Iris pigment epithelial cell (primary cell): ENCODE measurements at places on chromosomes 4 and X.

DNA sequence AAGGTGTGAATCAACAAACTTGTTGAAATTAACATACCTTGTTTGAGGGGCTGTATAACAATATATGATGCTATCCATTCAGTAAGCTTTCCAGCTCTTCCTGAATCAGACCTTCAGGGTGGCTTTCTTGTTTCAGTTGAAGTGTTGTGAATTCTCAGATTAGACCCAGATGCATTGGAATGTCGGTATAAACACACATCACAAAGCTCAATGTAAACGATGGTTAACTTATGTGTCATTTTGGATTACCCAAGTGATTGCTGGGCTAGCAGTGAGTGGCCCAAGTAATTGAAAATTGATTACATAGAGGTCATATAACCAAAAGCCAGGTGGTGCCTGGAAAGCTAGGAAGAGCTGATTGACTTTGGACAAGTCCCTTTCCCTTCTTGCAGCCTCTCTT, 115.0 kb downstream of the SHROOM4 start:
- peak; percentile 24 for DNase-seq

GRCh38 chrX:113920661-113921060, 663.2 kb upstream of the HTR2C start:
- no peak for DNase-seq

GRCh38 chrX:7378406-7378805, 230.5 kb upstream of the PUDP start:
- no peak for DNase-seq

DNA sequence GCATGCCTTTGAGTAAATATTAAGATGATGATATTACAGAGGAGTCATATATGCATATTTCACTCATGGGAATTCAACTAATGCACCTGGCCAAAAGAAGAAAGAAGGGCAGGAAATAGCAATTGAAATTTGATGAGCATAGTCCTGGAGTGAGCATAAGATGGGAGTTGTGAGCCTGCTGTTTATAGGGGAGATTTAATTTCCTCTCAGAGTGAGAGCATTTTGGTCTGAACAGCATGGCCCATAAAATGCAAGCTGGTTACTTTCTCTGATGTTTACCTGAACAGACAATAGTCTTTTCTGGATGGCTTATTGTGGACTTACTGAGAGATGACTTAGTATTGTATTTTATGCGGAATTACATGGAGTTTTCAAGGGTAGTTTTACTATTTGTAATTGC, 53.6 kb downstream of the FHIP1A start:
- no peak for DNase-seq

GRCh38 chrX:121120690-121121605, 73.5 kb downstream of the GLUD2 start:
- DNase-seq, result no peak

DNA sequence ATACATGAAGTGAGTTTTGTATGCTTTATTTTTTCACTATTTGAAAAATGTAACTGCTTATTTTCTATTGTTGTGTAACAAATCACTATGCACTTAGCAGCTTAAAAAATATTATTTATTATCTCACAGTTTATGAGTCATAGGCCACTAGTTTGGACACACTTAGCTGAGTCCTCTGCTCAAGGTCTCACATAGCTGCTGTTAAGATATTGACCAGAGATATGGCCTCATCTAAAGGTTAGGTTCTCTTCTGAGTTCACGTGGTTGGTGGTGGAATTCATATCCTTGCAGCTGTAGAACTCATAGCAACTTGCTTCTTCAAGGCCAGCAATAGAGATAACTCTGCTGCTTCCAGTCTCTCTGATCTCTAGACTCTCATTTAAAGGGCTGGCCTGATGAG, 534.4 kb downstream of the SPRY1 start:
- DNase-seq, result peak; percentile 74

DNA sequence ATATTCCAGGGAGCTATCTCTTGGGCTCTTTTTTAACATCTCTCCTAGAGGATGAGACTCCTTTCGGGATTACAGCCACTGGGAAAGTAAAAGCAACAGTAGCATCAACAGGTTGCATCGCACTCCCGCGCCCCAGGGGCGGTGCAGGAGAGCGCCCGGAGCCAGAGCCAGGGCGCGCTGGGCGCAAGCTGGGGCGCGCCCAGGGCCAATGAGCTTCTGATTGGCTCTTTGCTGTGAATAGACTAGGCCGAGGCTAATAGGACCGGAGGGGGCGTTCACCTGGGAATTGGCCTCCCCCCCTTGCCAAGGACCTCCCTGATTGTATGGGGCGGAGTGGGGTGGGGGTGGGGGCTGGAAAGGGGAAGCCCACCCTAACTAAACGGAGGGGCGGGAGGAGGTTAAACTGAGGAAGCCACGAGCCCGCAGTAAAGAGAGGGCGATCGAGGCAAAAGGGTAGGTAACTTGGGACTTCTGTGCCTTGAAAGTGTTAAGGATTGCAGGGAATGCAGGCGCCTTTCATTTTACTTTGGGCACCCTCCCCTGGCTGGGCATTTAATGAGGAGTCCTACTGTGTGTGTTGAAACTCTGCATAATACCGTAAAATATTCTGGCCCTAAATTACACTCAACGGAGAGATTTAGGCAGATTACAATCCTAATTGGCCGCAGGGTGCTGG, 1.1 kb upstream of the ATOH1 start:
- no peak for DNase-seq

DNA sequence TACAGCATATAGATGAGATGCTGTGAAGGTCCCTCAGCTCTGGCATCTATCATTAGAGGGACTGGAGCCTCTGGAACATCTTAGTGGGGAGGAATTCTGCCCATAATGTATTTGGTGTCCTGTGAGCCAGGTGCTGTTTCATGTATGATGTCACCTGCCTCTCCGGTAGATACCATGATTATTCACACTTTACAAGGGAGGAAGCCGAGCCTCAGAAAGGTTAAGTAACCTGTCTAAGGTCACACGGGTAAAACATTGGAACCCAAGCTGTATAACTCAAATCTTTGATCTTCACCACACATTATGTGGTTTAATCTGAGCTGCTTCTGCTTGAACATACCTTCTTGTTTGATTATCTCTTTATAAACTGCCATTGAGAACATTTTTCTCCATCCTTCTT, 442.8 kb downstream of the BCOR start:
- DNase-seq, result no peak

DNA sequence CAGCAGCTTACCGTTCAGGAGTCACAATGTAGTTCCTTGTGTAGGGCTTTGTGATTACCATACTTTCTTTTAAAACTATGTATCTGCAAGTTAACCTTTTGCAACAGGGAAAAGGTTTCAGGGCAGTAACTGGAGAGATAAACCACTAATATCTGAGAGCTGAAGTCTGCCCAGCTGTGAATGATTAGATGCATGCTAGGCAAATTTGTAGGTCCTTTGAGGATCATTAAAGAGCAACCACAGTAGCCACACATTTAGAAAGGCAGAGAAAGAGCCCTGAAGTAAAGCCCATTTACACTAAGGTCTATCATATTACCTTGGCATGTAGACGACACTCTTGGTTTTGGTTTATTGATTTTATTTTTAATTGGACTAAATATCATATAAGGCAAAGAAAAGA, 60.0 kb downstream of the ATP8A1 start:
- DNase-seq, result no peak

DNA sequence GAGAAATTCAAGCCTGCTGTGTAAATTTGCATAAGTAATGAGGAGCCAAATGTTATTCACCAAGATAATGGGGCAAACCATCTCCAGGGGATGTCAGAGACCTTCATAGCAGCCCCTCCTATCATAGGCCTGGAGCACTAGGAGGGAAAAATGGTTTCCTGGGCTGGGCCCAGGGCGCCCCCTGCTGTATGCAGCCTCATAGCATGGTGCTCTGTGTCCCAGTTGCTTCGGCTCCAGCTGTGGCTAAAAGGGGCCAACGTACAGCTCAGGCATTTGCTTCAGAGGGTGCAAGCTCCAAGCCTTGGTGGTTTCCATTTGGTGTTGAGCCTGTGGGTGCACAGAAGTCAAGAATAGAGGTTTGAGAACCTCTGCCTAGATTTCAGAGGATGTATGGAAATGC, 859.3 kb downstream of the RPA4 start:
- no peak for DNase-seq

DNA sequence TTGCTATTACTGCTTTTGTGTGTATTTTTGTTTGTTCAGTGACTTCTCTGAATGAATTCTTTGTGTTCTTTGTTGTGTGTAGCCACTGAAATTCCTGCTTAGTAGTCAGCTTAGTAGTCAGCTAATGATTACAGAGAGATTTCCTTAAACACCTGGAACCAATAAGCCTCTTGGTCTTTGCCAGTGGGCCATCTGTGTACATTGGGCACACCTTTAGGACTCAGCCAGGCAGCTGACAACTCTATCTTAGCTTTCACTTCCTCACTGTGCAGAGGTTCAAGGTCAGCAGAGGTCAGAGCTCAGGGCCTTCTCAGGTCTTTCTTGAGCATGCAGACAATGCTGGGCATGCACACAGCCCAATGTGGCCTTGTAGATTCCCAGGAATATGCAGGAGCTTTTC, 59.3 kb downstream of the RWDD4 start:
- DNase-seq, result no peak

DNA sequence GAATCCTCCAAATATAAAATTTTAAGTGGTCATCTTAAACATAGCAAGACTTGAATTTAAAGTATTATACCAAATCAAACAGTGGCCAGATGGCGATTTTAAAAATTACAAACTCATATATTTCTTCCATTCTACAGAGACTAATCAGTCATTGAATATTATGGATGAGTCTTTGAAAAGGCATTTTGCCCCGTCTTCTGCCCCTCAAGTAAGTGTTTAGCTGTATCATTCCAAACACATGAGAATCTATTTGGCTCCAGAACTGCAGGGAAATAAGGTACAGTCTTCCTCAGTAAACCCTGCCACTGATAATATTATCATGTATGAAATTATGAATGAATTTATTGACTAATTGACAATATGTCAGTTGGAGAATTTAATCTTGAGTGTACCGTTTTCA, 191.0 kb downstream of the SLC7A11 start:
- DNase-seq, result peak; percentile 80

DNA sequence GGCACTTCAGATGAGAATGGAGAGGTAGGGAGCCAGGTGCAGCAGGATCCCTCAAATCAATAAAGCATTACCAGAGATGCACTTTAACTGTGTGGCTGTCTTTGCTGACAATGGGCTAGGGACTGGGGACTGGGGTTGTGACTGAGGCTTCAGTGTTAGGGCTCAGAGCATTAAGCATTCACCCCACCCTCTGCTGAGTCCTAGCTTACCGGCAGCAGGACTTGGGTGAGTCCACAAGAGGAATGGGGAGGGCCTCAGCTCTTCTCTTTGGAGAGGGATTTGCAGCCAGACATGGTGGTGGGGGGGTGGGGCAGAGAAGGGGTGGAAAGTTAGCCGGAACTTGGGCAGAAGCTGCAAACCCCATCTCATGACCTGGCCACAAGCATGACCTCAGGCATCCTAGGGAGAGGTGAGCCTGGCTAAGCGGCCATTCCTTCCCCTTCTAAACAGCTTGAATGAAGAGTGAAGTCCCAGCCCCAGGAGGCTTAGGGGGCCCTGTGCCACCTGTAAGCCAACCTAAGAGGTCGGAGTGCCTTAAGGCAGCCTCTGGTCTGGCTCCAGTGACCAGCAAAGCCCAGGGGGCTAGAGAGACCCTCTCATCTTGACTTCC, 78.4 kb downstream of the STARD8 start:
- DNase-seq, result no peak

- DNase-seq, result peak; percentile 54
Measured at GRCh38 chr4:130336585-130337217, 1240.7 kb downstream of the C4orf33 start.

DNA sequence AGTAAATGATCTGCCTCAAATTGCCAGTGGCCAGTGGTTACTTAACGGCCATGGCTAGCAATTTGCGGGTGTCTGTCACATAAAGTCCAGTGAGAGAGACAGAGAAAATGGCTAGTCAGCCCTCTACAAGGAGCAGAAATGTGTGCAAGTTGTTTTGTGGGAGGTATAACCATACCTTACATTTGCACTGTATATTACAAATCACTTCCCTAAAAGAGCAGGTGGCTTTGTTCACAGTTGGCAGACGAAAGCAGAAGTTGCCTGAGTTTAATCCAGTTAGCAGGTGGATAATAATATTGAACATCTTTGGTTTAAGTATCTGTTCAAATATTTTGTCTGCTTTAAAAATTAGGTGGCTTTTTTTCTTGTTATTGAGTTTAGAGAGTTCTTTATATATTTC, 15.6 kb downstream of the SRPX start:
- DNase-seq, result no peak

DNA sequence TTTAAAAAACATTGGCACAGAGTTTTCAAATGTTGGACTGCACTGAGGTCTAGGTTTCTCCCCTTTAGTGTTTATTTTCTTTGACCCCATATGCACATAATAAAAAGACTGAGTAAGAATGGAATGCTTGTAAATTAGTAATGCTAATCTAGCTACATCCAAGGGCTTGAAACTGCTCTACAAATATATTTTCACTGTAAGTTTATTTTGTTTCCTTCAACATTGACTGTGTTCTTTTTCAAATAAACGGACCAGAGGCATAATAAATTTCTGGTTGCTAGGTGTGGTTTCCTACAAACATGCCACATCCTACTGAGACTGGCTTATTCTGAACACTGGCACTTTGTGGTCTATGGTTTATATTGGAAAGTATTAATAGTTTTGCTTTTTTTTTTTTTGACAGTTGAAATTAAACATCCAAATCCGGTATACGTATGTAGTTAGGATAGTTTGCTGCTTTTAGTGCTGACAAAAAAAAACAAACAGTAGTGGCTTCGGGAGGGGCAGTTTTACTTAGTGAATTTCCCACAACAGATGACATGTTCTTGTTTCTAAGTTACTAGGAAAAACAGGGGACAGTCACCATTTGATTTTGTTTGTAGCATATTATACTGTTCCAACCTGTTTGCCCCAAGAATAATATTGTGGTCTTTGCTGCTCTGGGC, 13.2 kb downstream of the CA5B start:
- DNase-seq, result no peak

DNA sequence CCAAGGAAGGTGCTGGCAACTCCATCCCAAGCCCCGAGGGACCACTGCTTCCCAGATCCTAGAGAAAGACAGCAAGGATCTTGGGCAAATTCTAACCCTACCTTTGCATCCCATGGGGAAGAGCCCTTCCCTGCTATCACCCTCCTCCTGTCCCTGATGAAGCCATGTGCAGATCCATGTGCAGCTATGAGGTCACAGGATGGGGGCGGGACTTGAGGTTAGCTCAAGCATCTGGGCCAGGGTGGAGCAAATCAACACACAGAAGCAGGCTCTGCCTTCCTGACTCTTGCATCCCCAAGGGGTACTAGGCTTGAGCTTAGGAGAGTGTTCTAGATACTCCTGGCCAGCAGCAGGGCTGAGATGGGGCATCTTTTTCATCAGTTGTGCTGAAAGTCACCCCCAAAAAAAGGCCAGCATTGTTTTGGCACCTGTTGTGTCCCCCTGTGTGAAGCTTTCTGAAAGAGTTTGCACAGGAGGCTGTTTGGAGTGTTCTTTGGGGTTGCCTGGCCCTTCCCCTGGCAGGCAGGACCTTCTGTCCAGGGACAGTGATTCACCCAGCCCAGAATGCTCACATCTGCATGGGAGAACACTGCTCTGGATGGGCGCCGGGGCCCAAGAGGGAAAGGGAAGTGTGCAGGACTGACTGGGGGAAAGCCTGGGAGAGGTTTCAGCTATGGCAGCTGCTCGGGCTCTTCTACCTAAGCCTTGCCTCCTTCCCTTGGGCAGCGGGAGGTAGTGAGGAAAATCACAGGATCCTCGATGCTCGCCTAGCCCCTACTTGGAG, 50.8 kb downstream of the PRPS1 start:
- DNase-seq, result peak; percentile 87
